ENCODE measurements at places on chromosomes 4 and X. TPM values are rescaled to one million over a fixed set of nuclear protein-coding genes. Genes with fewer than 3 reads are reported as not detected.

Gene NXF2B
- not detected for total RNA-seq

Gene MTTP
- total RNA-seq, result not detected

Gene WNK3
- total RNA-seq, result 1.3 TPM

Gene NIPAL1
- total RNA-seq, result 0.80 TPM

Gene NSG1
- total RNA-seq, result 30.6 TPM
